AG20443 (cell line): ENCODE measurements at places on chromosomes 3 and 15.

DNA sequence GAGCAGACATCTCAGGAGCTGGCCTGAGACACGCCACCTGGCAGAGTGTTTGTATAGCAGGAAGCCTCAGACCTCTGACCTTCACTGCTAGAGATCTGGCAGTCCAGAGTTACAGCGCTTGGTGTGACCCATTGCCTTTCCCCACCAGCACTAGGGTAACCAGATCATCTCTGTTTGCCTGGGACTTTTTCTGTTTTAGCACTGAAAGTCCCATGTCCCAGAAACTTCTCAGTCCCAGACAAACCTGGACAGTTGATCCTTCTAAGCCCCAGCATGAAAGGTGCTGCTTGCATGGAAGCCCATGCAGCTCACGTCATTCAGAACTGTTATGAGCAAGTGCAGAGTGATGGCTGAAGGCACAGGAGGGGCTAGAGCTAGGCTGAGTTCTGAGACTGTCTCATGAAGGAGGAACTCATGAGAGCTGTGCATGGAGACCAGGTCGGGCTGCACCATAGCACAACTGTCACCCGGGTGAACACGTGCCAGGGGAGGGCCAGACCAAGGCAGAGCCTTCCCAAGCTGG, 18.2 kb upstream of the AHSG start:
- DNase-seq = no peak

GRCh38 chr3:143127801-143128200, 8.2 kb downstream of the CHST2 start:
- no peak for DNase-seq

DNA sequence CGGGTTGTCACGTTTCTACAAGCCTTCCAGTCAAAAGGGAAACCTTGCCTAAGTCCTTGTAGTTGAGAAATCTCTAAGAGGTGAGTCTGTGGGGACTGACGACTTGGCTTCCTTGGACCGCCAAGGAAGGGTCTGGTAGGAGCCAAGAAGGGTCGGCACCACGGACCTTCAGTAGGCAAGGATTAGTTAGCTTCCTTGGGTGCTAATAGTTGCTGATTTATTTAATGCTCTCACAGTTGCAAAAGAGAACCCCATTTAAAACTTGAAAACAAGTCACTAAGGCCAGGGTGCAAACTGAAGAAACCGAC, 361 bp upstream of the LCMT2 start:
- no peak for DNase-seq

- no peak for DNase-seq
These were observed 114.0 kb upstream of the PLCL2 start for GRCh38 chr3:16770792-16771191.

- DNase-seq = no peak
These were observed 26.4 kb upstream of the TMEM115 start for GRCh38 chr3:50385754-50386153.

- DNase-seq = no peak
These were observed 11.3 kb upstream of the STT3B start for GRCh38 chr3:31521468-31521867.

GRCh38 chr3:29268651-29269050, 12.2 kb upstream of the RBMS3 start:
- no peak for DNase-seq

DNA sequence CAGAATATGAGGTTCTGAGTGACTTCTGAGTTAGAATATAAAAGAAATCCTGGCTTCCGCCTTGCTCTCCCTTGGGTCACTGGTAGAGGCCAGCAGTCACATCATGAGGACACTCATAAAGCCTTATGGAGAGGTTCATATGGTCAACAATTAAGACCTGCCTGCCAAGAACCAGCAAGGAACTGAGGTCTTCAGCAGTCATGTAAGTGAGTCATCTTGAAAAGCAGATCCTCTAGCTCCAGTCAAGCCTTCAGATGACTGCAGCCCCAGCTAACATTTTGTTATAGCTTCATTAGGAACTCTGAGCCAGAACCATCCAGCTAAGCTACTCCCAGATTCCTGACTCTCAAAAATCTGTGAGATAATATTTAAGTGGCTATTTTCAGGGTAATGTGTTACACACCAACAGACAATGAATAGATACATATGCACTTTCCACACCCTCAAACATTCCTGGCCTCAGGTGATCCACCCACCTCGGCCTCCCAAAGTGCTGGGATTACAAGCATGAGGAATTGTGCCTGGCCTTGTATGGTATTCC, 447.2 kb downstream of the SHQ1 start:
- no peak for DNase-seq

DNA sequence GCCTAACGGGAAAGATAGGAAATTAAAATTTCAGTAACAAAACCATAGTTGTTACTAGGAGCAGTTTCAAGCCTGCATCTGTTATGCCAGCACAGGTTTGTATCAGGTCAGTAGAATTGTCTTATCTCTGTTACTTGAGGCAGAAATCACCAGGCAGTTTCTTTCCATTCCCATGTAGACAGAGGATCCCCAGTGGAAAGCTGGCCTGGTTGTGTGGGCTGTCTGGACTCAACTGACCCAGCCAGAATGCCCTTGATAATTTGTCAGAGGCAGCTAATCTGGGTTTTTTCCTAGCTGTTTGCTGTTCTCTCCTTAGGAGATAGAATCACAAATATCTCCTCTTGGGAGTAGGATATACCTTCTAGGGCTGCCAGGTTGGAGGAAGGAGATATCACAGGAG, 1044.7 kb downstream of the IGSF11 start:
- no peak for DNase-seq

DNA sequence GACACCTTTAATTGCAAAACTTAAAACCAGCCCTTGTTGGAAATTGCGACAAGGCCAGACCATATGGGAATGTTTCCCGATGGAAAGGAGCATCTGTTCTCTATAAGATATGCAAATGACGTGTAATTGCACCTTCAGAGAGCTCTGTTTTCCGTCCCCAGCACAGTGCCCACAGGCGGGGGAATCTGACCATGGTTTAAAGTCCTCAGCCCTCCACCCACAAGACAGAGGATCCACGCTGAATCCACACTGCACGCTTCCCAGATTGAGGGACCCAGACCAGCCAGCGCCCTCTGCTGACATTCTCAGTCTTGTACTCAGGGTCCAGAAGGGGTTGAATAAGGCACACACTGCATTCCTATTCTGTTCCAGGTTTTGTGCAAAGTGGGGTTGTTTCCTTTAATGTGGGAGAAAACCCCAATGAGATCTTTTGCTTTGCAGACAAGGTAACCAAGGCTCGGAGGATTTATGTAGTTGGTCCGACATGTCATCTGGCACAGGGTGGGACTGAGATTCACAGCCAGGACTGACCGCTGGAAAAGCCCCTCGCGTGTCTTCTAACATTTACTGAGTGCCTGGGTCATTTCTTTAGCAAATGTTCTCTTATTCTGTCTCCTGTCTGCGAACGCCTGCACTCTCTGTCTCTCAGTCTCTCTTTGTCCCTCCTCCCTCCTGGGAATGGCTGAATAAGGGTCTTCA, 36.8 kb upstream of the KLHL25 start:
- DNase-seq = peak; percentile 80

GRCh38 chr15:56019819-56020486, 26.5 kb upstream of the NEDD4 start:
- DNase-seq = no peak

- DNase-seq = no peak
These were observed 181.3 kb downstream of the RORA start for GRCh38 chr15:61047783-61048182.

GRCh38 chr3:160400702-160401150, 1.3 kb downstream of the SMC4 start:
- peak; percentile 26 for DNase-seq

DNA sequence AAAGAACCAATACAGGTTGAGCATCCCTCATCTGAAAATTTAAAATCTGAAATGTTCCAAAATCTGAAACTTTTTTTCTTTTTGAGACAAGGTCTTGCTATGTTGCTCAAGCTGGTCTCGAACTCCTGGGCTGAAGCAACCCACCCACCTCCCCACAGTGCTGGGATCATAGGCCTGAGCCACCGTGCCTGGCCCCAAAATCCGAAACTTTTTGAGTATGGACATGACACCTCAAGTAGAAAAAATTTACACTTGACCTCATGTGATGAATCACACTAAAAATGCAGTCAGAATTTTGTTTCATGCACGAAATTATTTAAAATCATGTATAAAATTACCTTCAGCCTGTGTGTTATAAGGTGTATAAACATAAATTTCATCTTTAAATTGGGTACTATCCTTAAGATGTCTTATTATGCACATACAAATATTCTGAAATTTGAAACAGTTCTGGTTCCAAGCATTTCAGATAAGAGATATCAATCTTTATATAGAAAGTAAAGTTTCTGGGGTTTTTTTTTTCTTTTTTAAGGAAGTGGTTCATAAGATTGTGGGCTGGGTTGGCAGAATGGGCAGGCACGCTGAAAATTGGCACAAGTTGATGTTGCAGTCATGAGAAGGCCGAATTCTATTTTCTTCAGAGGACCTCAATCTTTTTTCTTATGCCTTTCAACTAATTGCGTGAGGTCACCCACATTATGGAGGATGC, 72.5 kb downstream of the SPRED1 start:
- no peak for DNase-seq

GRCh38 chr15:36331531-36332275, 247.7 kb upstream of the CDIN1 start:
- peak; percentile 15 for DNase-seq

DNA sequence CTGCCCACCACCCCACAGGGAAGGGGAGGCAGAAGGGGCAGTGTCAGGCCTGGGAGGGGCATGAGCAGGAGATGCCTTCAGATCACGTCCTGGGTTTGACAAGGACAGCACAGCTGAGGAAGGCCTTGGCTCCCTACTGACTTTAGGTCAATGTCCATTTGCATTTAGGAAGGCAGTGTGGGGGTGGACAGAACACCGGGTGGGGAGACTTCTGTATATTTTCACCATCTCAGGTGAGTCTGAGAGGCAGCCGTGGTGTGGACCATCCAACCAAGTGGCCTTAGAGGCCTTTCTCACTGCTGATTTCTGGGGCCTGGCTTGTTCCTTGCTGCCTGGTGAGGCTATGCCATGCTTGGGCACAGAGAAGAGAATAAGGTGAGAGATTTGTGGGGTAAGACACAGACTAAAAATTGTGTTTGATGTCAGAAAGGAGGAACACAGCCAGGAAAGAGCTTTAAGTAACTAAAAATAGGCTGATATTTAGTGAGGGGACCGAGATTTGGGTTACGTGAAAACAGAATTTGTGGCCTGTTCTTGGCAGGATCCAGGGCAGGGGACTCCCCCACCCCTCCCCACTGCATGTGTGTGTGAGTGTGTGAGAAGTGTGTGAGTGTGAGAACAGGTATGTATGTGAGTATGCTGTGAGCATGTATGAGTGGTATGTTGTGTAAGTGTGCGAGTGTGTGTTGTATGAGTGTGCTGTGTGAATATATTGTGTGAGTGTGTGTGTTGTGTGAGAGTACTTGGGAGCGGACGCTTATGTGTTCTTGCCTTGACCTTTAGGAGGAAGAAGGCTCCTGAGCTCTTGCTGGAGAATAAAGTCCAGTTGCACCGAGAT, 11.8 kb upstream of the PLA2G4E start:
- no peak for DNase-seq

DNA sequence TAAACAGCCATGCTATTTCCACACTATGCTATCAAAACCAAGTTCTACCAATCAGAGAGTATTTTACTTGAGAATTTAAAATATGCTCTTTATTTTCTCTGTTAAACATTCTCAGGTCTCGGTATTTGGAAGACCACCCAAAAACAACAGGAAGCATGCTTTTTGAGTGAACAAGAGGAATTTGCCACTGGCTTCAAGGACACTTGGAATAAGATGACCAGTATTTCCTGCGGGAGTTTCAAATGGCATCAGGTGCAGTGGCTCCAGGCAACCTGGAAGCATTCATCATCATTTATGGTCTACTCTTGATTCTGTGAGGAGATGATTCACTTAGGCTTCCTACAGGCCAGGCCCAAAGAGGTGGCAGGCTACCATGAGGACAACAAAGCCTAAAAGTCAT, 305.7 kb upstream of the ATP11B start:
- DNase-seq = no peak

- DNase-seq = no peak
These were observed 1280.5 kb downstream of the OTOL1 start for GRCh38 chr3:162777118-162777517.

DNA sequence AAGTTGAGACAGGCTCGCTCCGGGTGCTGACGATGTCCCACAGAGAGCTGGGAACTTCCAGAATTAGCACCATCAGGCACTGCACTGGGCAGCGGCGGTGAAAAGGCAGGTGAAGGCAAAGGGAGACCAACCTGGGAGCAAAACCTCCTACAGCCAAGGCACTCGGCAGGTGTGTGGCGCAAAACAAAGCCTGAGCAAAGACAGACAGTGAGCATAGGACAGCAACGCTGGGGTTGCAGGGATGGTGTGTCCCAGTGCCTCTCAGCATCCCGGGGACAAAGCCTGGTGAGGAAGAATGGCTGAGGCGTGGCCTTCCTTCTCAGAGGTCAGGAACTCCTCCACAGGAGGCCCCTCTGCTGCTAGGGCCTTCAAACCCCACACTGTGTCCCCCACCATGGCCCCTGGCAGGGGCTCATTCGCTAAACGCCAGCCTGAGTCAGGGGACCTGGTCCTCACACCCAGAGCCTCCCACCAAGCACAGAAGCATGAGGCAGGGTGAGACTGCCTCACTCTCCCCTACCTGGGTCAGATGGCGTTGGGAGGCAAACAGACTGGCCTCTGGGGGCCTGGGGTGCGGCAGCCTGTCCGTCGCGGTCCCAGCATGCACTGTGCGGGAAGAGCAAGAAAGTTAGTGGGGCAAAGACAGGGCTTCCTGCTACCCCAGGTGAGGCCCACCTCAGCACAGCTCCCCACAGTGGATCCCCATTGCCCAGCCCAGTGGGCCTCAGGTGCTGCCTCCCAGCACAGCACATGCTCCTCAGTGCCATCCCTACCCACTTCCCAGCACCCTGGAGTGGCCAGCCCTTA, 44.1 kb upstream of the LINGO1 start:
- DNase-seq = no peak

DNA sequence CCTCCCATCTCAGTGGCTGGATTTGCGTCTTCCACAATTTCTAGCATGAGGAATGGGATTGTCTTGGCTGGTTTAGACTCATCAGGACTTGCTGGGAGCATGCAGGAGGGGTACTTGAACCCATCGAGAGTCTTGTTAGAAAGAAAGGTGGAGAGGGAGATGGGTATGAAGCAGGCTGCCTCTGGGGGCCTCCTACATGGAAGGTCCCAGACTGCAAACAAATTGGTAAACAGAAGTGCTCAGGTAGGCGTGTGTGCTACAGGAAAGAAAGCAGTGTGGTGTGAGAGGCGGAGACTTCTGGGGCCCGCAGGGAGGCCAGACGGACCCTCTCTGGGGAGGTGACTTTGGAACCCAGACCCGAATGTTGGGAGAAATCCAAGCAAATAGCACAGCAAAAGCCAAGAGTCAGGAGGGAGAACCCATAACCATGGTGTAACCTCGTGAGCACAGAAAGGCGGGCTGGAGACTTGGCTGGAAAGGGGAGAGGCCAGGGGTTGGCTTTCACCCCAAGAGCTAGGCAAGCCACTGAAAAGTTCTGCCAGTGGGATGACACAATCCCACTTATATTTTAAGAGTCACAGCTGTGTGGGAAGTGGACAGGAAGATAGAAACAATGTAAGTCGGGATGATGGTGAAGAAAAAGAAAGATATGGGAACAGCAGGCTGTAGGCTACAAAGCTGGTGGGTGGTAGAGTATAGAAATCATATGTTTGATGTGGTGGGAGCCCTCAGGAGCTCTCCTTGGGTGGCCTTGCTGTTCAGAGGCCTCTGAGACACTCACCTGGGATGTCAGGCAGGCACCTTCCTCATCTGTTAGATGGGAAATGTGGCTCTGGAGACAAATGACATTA, 130.1 kb upstream of the PRR20G start:
- DNase-seq = no peak

- no peak for DNase-seq
These were observed 49.6 kb upstream of the TLE3 start for GRCh38 chr15:70147178-70147760.

- peak; percentile 8 for DNase-seq
These were observed 75.9 kb downstream of the ZBTB20 start for GRCh38 chr3:115071166-115071565.

GRCh38 chr3:150073031-150073430, 102.3 kb upstream of the PFN2 start:
- DNase-seq = no peak
